ENCODE measurements at places on chromosomes 13 and 19.

GRCh38 chr13:114105521-114106225, 26.8 kb downstream of the RASA3 start:
- no peak for DNase-seq

- DNase-seq: no peak
Observed at GRCh38 chr13:97445522-97446187, 11.7 kb downstream of the RAP2A start.

DNA sequence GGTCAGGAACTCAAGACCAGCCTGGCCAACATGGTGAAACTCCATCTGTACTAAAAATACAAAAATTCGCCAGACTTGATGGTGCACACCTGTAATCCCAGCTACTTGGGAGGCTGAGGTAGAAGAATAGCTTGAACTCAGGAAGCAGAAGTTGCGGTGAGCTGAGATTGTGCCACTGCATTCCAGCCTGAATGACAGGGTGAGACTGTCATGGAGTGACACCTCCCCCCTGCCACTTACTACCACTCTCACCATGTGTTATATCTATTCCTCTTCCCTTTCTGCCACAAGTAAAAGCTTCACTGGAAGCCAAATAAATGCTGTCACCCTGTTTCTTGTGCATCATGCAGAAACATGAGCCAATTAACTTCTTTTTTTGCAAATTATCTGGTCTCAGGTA, 10.6 kb upstream of the CEACAM4 start:
- no peak for DNase-seq

DNA sequence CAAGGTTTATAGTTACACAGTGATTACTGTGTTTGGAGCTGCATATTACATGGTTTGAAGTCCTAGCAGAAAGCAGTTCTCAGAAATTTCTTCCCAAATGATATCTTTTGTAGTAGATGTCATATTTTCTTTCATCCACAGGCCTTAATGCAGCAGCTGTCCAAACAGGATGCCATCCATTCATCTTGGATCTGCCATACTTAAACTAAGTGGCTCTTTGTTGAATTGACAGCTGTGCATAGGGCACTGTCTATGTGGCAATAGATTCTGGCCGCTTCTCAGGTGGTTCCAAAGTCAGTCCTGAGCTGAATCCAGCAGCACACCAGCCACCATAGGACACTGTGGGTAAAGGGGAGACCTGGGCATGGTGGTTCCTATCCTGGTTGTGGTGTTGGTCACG, 41.6 kb upstream of the SPRY2 start:
- no peak for DNase-seq

GRCh38 chr19:1107661-1108261, 4.0 kb downstream of the GPX4 start:
- no peak for DNase-seq

DNA sequence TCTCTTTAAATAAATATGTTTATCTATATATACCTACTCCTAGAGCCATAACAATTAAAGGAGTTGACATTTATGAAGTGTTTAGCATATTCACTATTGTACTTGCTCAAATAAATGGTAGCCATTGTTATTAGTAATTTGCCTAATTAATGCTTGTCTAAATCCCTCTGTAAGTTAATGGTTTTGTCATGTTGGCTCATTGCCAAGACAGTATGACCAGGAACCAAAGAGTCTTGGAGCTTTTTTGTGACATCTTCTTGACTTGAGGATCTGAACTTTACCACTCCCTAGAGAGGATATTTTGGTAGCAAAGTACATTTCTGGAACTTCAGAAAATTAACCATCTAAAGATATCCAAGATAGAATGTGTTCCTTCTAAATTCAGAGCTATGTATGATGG, 15.5 kb downstream of the FRY start:
- DNase-seq: no peak

DNA sequence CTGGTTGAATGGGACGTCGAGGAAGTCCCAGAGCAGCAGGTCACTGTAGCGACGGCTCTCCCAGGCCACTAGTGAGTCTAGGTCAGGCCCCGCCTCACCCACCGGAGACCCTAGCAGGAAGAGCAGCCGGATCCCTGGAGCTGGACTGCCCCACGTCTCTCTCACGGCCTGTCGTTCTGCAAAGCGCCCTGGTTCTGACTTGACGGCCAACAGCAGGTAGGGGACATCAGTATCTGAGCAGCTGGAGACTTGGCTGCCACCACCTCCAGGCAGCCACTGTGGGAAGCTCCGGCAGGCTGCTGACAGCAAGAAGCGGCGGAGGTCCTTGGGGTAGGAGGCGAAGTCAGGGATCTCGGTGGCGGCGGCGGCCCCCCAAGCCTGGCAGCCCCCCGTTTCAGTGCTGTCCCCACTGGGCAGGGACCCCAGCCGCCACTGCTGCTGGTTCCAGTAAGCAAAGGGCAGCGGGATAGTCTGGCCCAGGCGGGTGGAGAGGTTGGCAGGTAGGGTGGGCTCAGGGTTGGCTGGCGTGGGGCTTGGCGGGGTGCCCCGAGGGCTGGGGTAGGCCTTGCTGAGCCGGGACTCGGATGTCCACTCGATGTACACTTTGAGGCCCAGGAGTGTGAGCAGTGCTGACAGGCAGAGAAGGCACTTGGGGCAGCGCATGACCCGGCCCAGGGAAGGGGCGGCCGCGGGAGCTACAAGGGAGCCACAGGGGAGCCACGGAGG, 895 bp downstream of the B3GNT8 start:
- DNase-seq: no peak

GRCh38 chr19:35592226-35592625, 6.3 kb downstream of the PMIS2 start:
- peak; percentile 15 for DNase-seq

DNA sequence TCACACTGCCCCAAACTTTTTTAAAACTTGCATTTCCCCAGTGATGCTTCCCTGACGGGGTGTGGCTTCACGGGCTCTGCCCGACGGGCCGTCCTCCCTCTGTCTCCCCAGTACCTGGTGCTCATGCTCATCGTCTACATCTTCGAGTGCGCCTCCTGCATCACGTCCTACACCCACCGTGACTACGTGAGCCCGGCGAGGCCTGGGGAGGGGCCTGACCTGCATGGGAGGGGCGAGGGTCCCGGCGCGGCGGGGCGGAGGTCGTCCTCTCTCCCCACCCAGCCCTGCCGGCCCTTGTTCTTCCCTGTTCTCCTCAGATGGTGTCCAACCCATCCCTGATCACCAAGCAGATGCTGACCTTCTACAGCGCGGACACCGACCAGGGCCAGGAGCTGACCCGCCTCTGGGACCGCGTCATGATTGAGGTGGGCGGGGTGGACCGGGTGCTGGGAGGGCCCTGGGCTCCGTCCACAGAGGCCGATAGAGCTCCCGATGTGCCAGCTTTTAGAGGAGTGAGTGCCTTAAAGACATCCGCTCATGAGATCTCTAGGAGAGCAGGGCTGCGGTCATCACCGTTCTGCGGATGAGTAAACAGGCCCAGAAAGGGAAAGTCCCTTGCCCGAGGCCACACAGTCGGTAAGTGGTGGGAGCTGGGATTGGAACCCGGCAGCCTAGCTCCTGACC, 6.9 kb downstream of the UPK1A start:
- peak; percentile 21 for DNase-seq

DNA sequence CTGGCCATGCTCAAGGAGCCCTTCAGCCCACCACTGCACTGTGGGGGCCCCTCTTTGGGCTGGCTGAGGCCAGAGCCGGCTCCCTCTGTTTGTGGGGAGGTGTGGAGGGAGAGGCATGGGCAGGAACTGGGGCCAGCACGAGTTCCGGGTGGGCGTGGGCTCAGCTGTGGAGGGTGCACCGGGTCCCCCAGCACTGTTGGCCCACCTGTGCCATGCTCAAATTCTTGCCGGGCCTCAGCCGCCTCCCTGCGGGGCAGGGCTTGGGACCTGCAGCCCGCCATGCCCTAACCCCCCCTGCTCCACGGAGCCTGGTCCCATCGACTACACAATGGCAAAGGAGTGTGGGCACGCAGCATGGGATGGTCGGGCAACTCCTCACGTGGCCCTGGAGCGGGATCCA, 38.8 kb upstream of the TNFRSF19 start:
- no peak for DNase-seq

DNA sequence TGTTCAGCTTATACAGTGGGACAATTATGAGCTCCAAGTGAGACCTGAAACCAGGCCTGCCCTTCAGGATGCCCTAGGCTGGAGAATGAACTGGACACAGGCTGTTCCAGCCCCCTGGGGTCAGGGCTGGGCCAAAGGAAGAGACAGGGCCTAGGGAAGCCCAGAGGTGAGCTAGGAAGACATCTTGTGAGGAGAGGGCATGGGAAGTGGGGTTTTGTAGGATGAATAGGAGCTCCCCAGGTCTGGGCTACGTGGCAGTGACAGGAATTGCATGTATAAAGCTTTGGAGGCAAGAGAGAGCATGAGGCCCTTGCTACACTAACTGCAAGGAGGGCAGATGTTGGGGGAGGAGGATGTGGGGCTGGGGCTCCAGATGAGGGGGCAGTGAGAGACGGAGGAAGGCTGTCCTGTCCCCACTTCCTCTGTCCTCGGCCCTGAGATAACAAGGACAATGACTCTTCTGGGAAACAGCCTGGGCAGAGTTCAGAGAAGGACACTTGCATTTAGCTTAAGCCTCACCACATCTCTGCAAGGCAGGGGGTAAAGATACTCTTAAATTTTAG, 1.5 kb upstream of the TBXA2R start:
- DNase-seq: no peak

DNA sequence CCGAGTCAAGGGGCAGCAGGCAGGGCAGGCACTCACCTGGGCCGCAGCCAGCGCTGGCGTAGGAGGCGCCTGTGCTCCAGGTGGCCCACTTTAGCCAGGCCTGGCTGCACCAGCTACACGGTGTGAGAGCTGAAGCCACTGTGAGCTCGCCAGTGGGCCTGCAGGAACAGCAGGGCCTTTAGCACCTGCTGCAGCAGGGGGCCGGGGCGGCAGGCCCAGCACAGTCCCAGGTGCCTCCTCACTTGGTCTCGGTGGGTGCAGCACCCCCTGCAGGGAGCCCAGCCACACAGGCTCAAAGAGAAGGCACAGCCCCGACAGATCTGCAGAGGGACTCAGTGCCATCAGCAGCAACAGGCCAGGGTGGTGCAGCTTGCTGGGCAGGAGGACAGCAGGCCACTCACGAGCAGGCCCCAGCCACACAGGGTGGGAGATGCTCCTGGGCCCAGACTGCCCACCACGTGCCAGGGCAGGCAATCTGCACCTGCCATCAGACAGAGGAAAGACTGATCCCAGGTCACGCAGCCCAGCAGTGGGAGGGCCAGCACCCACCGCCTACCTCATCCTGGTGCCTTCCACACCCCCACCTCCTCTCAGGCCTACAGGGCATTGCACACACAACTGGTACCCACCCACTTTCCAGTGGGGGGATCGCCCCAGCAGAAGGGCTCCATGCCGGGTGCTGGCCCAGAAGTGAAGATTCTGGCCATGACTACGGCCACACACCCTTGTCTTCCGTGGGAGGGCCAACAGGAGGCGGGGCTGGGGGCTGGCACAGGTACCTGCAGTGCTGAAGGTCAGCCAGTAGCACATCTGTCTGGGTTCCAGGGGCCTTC, 15.8 kb downstream of the ARHGAP33 start:
- no peak for DNase-seq

- DNase-seq: no peak
Observed at GRCh38 chr13:29496241-29496712, 99.2 kb downstream of the SLC7A1 start.

GRCh38 chr13:74892096-74892495, 589.9 kb downstream of the TBC1D4 start:
- DNase-seq: no peak

- DNase-seq: no peak
Observed at GRCh38 chr13:102779436-102780159, 6.0 kb upstream of the TEX30 start.

DNA sequence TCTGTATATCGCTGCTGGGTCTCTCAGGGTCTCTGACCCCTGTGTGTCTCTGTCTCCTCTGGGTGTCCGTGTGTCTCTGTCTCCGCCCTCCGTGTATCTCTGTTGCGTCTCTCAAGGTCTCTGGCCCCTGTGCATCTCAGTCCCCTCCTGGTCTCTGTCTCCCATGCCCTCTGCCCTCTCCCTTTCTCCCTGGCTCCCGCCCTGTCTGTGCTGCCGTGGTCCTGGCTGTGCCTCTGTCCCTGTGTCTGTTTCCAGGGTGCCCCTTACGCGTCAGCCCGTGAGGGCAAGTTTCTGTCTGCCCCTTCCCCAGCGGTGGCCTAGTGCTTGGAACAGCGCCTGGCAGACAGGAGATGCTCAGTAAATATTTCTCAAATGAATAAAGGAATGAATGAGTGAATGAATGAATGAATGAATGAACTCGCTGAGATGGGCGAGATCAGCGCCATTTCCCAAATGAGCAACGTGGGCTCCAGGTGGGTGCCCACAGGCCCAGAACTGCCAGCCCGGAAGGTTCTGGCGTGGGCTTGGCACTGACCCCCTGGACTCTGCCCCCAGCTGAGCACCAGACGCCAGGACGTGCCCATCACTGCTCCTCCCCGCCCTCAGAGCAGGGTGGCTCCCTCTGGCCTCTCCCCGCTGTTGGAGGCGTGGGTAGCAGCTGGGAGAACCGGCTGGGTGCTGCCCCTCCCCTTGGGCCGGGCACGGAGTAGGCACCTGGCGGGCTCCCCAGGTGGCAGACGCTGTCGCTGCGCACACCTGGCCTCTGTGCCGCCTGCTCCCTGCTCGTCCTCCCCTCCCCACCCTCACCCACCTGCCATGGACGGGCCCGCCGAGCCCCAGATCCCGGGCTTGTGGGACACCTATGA, at the start of gene SULT2B1:
SULT2B1 (plus strand) TSS at position 736 of the 866 bp plus-strand sequence; CDS start at position 817, 81 bp downstream.
- no peak for DNase-seq

GRCh38 chr19:8616861-8617260, 6.3 kb upstream of the ADAMTS10 start:
- no peak for DNase-seq

All from H1 (cell line).